ENCODE measurements at places on chromosomes 13 and 19.

DNA sequence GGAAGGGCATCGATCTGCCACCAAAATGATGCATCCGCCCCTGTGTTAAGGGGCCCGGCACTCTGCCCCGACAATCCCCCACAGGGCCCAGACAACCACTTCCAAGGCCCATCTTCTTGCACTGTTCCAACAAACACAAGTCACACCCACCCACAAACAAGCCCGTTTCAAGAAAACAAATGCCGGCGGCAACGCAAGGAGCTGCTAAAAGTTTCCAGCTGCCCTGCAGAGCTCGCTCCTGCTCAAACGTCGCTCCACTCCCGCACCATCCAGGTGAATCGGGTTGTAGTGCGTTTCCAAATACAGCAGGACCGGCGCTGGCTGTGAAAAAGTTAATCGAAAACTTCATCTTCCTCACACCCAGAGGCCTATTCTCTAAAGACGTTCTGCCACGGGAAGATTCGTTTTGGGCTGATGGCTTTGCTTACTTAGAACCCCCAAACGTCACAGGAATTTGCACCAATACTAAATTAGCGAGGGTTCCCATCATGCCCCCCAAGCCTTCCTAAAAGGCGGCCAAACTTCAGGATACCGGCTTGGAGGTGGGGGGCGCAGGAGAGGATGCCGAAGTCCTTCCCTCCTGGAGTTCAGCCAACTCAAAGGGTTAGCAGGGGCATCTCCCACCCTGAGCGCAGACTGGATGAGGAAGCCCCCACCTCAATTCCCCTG, 107.4 kb upstream of the DOCK9 start:
- DNase-seq: no peak

DNA sequence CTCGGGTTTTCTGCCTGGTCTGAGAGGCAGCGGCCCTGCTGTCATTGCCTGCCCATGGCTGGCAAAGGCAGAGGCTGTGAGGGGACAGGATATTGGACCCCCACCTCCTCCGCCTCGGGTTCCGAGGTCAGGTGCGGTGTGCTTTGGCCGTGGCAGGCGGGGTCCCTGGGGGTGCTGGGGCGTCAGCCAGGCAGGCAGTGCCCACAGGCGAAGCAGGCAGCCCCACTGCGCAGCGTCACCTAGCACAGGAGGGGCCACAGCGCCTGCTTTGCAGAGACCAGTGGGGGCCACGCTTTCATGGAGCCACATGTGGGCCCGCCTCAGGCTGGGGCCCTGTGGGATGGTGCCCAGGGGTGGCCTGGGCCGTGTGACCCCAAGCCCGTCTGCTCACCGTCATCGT, 96.0 kb downstream of the KDM4B start:
- DNase-seq: no peak

DNA sequence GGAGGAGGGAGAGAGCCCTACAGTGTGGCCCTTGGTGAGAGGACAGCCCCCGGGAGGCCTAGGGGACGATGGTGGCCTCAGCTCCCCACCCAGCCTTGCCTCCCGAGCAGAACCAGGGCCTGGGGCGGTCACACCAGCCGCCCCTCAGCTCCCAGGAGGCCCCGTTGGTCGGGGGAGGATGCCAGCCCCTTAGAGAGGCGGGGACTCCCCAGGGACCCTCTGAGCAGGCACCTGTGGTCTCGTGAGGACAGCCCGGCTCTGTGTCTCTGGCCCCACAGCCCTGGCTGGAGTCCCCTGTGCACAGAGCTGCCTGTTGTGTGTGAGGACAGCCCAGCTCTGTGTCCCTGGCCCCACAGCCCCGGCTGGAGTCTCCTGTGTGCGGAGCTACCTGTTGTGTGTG, 158.8 kb downstream of the KDM4B start:
- no peak for DNase-seq

DNA sequence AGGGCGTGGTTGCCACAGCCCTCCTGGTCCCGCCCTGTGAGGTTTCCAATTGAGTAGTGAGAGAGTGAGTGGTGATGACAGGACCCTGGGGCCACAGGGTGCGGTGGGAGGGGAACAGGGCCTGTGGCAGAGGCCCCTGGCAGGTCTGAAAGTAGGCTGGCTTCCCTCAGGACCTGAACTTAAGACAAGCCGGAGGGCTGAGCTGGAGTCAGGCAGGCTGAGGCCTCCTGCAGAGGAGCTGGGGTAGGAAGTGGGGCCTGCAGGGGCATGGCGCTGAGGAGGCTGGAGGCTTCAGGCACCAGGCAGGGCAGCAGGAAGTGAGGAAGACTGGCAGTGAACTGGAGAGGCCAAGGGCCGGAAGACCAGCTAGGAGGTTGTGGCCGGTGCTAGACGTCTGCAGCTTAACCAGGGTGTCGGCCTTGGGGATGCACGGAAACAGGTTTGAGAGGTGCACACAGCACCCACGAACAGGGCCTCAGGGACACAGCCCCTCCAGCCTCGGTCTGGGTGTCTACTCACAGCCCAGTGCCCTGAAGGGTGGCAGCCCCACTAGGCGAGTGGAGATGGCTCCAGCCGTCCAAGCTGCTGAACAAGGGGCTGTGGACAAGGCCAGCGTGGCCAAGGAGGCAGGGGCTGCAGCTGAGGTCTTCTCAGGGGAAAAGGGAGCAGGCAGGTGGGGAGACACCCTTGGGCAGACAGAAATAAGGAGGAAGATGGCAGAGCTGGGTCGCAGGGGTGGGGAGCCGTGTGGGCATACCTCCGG, 17.8 kb downstream of the POP4 start:
- DNase-seq: no peak

- no peak for DNase-seq
Measured at GRCh38 chr19:51980116-51980736, 6.4 kb downstream of the ZNF350 start.

DNA sequence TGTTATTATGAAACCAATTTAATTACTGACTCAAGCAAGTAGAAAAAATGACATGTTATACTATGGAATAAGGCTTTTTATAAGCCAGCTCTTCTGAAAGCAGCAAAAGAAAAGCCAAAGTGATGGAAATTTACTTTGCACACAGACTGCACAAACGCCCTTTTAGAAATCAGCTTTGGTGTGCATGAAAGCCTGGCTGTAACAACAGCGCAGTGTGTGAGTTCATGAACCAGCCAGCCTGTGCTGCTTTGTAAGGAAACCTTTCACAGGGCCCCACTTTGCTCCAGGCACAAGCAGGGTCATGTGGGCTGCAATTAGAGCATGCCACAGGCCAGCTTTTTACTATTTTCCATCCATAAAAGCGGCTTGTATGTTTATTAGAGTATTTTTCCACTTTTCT, 13.6 kb upstream of the IFT88 start:
- DNase-seq: no peak

DNA sequence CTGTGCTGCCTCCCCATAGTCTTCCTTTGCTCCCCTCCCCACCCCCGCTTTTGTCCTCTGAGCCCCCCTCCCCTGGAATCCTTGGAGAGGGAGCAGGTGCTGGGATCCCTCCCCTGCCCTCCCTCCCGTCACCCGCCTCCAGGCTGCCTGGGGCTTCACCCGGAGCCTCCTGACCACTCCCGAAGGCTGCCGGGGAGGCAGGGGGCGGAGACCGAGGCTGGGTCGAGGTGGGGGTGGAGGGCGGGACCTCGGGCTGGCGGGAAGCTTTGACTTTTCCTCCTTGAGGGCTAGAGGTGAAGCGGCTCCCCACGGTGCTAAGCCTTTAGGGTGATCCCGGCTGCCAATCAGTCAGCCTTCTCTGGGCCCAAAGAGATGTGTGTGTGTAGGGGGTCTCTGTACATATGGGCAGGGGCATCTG, 1.5 kb downstream of the KMT5C start:
- DNase-seq: no peak

DNA sequence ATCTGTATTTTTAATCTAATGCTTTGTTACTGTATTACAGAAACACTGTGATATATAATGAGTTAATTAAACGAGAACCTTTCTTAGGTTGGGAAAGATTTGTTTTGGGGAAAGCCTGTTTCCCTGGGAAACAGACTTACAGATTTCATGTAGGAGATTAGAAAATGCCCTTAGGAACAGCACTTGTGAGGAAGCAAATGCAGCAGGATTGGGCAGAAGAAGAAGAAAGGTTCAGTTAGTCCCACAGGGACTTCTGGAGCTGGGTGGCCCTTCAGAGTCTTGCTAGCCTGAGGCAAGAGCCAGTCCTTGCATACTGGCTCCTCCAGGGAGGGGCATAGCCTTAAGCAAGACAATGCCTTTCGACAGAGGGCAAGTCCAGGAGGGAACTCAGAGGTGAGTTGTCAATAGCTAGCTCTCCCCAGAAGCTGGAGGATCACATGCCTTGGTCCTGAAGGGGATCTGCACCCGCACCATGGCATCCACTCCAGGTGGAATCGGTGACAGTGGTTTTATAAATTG, 36.8 kb downstream of the N4BP2L1 start:
- DNase-seq: no peak

- DNase-seq: no peak
Measured at GRCh38 chr13:109144693-109145437, 515.5 kb downstream of the MYO16 start.

DNA sequence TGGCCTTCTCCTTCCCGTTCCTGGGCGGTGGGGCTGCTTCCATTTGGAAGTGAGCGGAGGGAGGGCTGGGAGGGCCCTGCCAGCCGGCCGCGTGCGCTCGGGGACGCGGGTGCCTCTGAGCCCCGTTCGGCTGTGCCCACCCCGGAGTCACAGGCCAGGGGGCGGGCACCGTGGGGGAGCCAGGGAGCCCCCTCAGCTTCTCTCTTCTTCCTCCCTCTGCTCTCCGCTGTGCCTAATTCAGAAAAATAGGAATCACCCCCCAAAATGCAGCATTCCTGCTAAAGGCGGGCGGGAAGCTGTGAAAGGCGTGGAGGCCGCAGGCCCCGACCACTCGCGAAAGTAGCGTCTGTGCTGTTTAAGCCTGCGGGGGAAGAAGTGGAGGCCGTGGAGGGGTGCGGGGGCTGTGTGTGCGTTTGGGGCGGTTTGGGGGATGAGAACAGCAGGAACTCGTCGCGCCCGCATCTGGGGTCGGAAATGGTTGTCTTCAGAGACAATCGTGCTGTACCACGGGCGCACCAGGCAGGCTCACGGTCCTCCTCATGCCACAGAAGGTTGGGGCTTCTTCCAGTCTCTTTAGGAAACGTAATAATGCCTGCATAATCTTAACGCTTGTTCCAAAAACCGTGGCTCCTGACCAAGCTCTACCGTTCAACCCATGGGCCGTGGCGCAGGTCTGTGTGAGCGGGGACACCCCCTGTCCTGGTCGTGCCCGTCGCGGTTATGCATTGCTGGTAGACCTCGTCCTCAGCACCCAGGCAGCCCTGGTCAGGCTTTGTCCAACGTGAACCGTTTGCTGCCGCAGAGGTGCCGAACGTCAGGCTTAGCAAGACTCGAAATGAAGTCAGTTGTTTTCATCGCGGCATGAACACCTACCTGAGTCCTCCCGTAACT, 110.4 kb upstream of the SOX1 start:
- no peak for DNase-seq

- DNase-seq: no peak
Measured at GRCh38 chr13:24709186-24709913, 29.1 kb downstream of the ATP12A start.

DNA sequence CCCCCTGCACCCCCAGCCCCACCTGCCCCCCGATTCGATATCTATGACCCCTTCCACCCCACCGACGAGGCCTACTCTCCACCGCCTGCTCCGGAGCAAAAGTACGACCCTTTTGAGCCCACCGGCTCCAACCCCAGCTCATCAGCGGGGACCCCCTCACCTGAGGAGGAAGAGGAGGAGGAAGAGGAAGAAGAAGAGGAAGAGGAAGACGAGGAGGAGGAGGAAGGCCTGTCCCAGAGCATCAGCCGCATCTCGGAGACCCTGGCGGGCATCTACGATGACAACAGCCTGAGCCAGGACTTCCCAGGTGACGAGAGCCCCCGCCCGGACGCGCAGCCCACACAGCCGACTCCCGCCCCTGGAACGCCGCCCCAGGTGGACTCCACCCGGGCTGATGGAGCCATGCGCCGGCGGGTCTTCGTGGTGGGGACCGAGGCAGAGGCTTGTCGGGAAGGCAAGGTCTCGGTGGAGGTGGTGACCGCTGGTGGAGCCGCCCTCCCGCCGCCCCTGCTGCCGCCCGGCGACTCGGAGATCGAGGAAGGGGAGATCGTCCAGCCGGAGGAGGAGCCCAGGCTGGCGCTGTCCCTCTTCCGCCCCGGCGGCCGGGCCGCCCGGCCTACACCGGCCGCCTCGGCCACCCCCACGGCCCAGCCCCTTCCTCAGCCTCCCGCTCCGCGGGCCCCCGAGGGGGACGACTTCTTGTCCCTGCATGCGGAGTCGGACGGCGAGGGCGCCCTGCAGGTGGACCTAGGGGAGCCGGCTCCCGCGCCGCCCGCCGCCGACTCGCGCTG, 9.2 kb downstream of the SCAF1 start:
- DNase-seq: no peak

GRCh38 chr13:98510156-98510509, 66.8 kb downstream of the STK24 start:
- DNase-seq: no peak

DNA sequence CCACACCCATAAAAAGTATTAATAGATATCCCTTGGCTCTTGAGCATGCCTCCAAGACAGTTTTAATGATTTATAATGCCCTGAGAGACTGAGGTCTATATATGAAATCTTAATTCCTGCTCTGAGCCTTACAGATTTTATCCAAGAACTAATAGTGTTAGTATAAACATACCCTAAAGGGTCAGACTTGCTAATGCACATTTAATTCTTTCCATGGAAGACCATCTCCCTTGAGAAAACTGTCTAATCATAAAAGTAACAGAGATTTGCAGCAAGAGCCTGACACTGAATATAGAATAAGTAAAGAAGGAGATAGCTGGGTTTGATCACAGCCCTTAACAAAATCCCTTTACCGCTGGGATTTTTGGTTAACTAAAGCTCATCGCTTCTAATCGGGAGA, 650.8 kb upstream of the KLF12 start:
- DNase-seq: no peak

DNA sequence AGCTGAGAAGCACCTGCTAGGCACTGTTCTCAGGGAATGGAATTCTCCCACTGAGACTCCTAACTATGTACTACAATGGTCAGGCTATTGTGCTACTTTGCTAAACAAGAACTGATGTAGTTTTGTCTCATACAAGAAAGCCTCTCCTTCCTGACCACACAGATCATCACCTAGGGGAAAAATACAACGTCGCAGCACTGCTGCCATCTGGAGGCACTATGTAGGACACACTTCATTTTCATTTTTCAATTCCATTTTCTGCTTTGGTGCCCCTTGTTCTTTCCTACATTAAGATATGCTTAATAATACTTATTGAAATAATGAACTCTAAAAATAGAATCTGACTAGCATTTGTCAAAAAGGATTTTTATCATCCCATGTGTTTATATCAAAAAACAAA, 21.1 kb downstream of the PROSER1 start:
- DNase-seq: no peak

GRCh38 chr13:30165071-30165470, 142.3 kb downstream of the KATNAL1 start:
- no peak for DNase-seq

DNA sequence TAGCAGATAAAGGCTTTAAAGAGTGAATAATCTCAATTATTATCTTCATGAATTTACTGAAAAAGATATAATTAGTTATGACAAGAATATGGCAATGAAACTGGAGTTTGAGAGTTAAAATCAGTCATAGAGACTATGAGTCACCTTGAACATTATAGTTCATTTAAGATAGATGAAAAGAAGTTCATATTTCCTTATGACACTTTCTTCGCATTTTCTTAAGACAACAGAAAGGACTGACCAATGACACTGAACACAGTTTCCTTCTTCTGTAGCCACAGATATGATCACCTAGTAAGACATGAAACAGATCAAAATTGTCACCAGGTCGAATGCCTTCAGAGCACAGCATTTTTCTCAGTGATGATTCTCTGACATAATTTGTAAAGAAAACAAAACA, 202.1 kb downstream of the KLF12 start:
- no peak for DNase-seq

Measured in AG04449 (cell line).